ENCODE measurements at places on chromosomes 5 and 9.

- DNase-seq, result no peak
Observed at GRCh38 chr5:50716134-50716533, 49.7 kb downstream of the PARP8 start.

DNA sequence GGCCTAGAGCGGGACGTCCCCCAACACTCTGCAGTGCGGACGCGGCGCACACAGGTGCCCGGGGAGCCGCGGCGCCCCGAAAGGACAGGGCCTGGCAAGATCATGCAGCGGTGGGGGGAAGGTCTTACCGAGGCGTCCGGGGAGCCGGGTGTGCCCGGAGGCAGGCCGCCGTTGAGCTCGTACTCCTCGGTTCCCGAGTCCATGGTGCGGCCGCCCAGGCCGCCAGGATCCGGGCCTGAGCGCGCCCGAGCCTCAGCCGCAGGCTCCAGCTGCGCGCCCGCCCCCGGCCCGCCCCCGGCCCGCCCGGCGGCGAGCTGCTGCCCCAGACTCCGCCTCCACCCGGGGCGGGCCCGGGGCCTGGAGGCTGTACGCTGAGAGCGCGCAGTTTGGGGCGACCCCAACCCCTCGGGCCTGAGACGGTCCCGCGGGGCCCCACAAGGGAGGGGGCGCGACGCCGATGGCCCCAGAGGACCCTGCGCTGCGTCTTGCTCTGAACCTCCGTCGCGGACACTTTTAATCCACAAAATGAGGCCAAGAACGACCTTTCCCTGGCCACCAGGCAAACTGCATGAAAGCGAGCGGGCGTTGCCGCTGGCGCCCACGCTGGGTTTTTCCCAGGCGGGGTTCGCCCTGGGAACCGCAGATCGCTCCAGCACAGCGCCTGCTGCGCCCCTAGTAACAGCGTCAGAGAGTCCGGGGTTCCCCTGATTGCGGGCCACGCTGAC lies at the start of gene NINJ1:
NINJ1 (minus strand) TSS at position 237 of the 725 bp plus-strand sequence; CDS start at position 203, 34 bp downstream.
- DNase-seq, result peak; percentile 56

GRCh38 chr9:31582071-31582470 lies 802.4 kb upstream of the ACO1 start:
- DNase-seq, result no peak

DNA sequence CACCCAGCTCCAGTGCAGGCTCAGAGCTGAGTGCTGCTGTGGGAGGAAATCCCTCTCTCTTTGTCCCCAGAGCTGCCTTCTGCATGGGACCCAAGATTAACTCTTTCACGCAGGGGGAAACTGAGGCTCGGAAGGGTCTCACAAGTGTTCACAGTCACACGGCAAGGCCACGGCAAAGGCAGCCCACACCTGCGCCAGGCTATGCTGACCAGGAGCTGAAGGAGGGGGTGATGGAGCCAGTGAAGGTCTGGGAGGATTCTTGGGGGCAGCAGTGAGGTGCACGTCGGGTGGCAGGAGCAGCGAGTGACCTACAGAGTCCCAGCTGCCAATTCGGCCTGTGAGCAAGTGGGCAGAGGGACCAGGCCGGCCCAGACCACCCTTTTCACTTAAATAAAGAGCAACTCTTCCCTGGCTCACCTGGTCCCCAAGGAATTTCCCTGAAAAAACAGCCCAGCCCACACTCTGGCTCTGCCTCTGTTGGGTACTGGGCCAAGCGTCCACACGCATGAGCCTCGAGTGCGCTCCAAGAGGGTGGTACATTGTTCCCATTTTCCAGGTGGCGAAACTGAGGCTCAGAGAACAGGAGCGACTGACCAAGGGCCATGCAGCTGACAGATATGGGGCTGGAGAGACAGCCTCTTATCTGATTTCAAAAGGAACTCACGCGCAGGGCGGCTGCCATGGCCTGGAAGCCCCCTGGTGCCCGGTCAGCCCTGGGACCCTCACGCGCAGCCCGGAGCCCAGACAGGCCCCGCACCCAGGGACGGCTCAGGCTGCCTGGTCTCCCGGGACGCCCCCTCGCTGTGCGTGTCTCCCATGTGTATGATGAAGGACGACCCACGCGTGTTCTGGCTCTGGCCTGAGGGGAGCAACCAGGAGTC lies 28.2 kb downstream of the SARDH start:
- no peak for DNase-seq

DNA sequence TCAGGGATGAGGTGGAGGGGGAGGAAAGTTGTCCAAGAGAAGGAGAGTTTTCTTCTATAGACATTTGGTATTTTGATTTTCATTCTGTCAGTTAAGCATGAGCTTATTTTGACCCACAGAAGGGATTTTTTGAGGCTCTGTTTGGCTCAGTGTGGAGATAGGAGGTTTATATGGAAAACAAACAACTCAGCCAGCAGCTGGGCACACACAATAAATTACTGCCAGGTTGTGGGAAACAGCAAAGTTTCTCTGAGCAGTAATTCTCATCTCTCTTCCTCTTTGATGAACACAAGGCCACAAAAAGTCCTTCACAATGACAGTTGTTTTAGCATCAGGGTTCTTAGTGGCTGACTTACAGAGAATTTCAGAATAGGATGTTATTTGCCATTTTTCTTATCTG lies 486.1 kb downstream of the KDM4C start:
- DNase-seq, result no peak

- no peak for DNase-seq
Observed at GRCh38 chr5:166845044-166845443, 1446.4 kb upstream of the WWC1 start.

GRCh38 chr9:85344901-85345300 lies 396.9 kb downstream of the AGTPBP1 start:
- DNase-seq, result no peak

DNA sequence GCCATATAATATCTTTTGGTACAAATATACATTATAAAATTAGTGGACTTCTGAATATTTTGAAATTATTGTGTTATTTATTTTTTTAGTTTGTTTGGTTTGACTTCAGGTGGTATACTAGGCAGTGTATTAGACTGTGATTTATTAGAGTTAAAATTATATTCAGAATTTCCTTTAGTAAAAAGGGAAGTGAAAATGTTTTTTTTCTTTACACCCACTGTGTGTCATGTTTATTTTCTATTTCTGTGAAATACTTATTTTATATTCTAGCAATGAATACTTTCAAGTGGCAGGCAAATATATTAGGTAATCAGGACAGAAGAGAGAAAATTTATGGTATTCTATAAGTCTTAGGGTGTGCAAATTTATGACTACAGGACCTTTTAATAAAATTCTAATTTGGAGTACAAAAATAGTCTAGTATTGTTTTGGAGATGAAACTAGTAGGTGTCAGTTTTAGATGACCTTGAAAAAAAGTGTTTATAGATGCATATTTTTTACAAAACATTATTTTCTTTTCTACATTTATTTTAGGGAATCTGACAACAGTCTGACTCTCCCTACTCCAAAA lies 8.8 kb downstream of the CSNK1G3 start:
- DNase-seq, result no peak

DNA sequence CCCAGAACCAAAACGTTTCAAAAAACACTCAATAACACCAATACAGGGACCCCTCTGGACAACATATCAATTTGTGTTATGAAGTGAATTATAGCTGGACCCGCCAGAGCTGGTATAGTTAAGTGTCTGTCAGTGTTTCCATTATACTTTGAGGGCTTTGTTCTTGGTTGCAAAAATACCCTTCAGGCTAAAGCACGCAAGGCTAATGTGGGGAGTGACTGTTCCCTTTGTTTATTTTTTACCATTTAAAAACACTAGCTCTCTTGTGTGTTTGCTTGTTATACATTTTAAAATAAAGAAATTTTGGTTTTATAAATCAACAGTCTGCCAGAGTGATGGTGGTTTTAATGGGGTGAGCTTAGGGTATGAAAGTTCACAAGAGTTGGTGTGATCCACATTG lies 859.5 kb downstream of the PTPRD start:
- no peak for DNase-seq

DNA sequence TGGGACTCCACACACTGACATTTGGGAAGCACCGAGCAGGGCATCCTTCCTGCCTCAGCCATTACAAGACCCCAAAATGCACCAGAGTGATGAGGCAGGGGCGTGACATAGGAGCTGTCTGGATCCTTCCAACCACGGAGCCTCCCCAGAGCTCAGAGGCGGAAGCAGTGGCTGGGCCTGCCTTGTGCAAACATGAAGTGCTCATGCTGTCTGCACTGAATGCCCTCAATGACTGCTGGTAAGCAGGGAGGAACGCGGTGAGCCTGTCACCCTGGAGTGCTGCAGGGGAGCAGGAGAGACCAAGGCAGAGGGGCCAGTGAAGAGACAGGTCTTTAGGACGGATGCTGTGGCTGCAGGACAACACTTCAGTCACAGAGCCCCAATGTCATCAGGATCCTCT lies 60.2 kb upstream of the HRH2 start:
- no peak for DNase-seq

GRCh38 chr5:59125011-59125961 lies 542.4 kb downstream of the RAB3C start:
- no peak for DNase-seq

DNA sequence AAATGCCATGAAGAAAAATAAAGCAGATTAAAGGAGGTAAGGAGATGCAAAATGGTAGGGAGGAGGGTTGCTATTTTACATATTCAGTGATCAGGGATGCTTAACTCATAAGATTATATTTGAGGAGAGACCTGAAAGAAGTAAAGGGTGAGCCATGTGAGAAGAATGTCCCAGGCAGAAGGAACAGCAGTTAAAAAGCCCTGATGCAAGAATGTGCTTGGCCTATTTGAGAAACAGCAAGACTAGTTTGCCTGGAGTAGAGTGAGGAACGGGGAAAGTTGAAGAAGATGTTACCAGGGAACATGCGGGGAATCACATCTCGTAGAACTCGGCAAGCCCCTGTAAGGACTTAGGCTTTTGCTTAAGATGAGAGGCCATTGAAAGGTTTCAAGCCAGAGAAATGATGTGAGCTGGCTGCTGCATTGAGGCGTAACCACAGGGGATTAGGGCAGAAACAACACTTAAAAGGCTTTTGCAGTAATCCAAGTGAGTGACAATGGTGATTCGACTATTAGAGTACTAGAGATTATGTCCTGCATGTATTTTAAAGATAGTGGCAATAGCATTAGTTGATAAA lies 198.7 kb downstream of the VPS13A start:
- DNase-seq, result no peak

DNA sequence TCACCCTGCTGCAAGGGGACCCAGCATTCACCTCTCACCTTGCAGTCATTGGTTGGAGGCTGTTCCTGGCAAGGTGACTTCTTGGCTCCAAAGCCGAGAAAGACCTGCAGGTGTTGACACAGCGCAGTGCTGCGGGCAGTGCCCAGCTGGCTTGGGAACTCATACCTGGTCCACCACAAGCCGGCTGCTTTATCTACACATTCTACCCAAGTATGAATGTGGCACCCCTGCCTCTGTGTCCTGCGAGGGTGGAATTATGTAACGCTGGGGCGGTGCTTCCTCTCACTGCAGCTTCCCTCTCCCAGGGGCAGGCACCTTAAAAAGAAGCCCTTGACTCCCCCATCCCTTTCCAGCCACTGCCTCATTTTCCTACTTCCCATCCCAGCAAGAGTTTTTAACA lies 2.5 kb upstream of the ZMYND19 start:
- no peak for DNase-seq

- DNase-seq, result no peak
Observed at GRCh38 chr9:38240051-38240450, 152.5 kb upstream of the ALDH1B1 start.

DNA sequence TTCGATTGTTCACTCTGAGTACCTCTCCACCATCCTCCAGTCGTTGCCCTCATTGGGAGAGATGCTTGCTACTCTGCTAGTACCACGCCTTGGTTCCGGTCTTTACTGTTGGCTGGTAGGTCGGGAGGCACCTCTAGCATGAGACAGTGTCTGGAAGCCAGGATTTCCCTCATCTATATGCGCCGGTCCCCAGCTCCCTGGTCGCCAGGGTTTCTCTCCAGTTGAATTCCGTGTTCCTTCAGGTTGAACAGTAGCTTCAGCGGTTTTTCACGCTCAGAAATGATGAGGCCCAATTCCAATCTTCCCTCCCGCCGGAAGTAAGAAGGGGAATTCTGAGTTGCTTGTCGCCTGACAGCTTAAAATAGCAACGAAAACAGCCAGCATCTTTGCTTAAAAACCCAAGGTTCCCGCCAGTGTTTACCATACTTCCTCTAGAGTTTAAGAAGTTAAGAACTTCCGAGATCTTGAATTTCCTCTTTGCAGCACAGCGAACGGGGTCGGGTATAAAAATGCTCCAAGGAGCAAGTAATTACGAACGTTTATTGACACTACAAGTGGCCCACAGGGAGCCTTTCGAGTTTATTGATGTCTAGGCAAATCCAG lies 1.3 kb upstream of the ST8SIA4 start:
- no peak for DNase-seq

DNA sequence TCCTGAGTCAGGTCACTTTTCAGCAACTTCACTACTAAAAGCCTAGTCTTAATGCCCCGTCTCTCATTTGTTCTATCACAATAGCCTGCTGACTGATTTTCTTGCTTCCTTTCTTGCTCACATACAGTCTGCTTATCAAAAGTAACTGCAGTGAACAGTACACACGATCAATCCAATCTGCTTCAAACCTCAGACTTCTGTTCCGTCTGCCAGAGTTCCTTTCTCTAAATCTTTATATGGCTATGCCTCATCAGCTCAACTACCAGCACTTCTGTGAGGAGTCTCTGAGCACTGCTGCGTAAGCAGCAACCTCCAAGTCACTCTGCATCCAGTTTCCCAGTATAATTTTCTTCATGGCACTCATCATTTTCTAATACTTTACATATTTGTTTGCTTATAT lies 34.8 kb upstream of the PUM3 start:
- DNase-seq, result no peak

GRCh38 chr9:124437086-124437485 lies 13.2 kb upstream of the ADGRD2 start:
- DNase-seq, result no peak

DNA sequence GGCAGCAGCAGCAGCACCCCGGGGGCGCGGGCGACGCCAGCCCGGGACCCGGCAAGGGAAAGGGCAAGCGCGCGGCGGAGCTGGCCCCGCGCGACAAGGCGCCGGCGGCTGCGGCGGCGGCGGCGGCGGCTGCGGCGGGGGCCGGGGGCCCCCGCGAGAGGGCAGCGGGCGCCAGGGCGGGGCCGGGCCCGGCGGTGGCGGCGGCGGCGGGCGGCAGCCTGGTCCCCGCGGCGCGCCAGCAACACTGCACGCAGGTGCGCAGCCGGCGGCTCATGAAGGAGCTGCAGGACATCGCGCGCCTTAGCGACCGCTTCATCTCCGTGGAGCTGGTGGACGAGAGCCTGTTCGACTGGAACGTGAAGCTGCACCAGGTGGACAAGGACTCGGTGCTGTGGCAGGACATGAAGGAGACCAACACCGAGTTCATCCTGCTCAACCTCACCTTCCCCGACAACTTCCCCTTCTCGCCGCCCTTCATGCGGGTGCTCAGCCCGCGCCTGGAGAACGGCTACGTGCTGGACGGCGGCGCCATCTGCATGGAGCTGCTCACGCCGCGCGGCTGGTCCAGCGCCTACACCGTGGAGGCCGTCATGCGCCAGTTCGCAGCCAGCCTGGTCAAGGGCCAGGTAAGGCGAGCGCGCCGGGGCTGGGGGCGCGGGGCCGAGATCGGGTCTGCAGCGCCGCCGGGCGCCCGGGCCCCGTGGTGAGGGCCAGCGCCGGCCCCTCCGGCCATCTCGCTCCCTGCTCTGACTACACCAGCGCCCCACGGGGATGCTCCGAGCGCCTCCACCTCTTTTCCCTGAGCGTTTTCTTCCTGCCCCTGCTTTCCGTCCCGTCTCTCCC lies at the start of gene UBE2QL1:
UBE2QL1 (plus strand) TSS at position 238 of the 843 bp plus-strand sequence; CDS start at position 273, 35 bp downstream.
- DNase-seq, result peak; percentile 69

- no peak for DNase-seq
Observed at GRCh38 chr5:17276445-17276844, 59.0 kb downstream of the BASP1 start.

All from NCI-H510A (cell line).